ENCODE measurements at places on chromosomes 16 and 17. TPM values are rescaled to one million over a fixed set of nuclear protein-coding genes. Genes with fewer than 3 reads are reported as not detected.

DNA sequence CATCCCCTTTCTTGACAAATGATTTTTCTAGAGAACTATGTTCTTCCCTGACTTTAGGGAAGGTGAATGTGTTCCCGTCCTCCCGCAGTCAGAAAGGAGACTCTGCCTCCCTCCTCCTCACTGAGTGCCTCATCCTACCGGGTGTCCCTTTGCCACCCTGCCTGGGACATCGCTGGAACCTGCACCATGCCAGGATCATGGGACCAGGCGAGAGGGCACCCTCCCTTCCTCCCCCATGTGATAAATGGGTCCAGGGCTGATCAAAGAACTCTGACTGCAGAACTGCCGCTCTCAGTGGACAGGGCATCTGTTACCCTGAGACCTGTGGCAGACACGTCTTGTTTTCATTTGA is 7.4 kb downstream of the NAT9 start:
- peaks cover 5% of the 10 kb centered on the region for H3K27me3 ChIP-seq
- H3K4me3 ChIP-seq: no peak overlapping the region
- H3K4me1 ChIP-seq: no peaks in the 10 kb centered on the region

DNA sequence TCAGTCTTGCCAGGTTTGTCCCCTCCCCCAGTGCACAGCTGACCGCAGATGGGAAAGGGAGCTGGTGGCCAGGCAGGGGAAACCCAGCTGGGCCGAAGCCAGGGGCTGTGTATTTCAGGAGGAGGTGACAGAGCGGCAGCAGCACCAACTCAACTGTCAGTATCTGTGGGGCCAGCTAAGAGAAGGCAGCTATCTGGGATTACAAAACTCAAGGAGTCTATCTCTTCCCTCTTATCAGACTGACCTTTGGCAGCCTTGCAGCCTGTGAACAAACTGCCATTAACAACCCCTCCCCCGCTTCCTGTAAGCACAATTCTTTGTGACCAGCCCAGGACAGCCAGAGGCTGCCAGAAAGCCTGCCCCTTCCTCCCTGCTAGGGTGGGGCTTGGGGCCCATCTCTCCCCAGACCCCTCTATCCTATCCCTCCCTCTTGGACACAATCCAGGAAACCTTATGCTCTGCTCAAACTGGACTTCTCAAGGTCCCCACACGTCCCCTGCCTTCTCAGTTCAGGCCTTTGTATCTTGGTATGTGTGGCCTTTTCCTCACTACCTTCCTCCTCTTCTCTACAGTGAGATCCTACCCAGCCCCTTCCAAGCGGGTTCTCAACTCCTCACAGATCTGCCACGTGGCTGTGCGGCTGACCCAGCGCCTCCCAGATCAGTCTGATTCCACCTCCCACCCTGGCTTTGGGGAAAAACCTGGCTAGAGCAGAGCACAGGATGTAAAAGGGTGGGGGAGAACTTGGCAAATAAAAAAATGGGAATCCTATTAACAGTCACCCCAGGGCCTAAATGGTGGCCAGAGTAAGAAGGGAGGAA is 10.5 kb downstream of the ST3GAL2 start:
- peaks cover 48% of the 10 kb centered on the region for H3K4me1 ChIP-seq
- H3K27me3 ChIP-seq: peaks cover 24% of the 10 kb centered on the region
- peaks cover 5% of the 10 kb centered on the region for H3K36me3 ChIP-seq
- H3K4me3 ChIP-seq: peak overlapping the region; percentile 72
- peak; percentile 86 for DNase-seq

DNA sequence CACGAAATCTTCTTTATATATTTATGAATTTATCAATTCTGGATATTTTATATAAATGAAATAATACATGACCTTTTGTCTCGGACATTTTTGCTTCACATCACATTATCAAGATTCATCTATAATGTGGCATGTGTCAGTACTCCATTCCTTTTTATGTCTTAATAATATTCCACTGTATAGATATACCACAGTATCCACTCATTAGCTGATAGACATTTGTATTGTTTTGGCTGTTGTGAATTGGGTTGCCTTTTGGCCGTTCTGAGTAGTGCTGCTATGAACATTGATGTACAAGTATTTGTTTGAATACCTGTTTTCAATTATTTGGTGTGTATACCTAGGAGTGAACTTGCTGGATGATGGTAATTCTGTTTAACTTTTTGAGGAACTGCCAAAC is 323.8 kb upstream of the CA10 start:
- no peak for DNase-seq
- H3K27ac ChIP-seq: no peak overlapping the region
- H3K4me3 ChIP-seq: no peak overlapping the region
- no peaks in the 10 kb centered on the region for H3K36me3 ChIP-seq
- H3K27me3 ChIP-seq: no peaks in the 10 kb centered on the region

DNA sequence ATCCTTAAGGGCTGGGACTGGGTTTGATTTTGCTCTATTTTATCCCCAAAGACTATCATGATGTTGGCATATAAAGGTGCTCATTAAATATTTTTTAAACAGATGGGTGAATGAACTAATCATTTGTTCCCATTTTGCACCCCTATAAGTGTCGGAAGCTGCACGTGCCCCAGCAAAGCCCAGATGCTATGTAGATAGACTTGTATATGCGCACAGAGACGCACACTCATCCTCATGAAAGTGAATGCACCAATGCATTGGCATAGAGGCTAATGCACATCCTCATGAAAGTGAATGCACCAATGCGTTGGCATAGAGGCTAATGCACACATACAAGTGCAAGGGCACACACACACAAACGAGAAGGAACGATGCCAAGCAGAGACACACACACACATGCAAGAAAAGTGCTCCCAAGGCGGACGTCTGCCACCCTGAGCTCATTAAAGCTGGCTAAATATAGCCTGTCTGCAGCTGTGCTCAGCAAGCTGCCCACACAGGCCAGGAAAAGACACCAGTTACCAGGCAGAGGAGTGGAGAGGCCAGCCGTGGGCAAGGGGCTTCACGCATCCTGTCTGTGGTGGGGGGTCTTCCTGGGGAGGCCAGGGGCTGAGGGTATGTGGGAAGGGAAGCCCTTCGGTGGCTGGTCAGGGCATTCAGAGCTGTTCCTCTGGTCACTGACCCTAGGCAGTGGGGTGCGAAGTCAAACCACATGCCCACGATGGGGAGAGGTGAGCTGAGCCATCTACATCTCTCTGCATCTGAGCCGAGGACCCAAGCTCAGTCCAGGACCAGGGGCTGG is 52.6 kb downstream of the PIMREG start:
- H3K4me1 ChIP-seq: peaks cover 20% of the 10 kb centered on the region
- no peaks in the 10 kb centered on the region for H3K36me3 ChIP-seq
- DNase-seq: peak; percentile 55

- DNase-seq: no peak
- H3K4me3 ChIP-seq: no peak overlapping the region
- H3K27ac ChIP-seq: no peak overlapping the region
- peaks cover 2% of the 10 kb centered on the region for H3K4me1 ChIP-seq
Observed at GRCh38 chr16:68739964-68740627, 3.0 kb downstream of the CDH1 start.

DNA sequence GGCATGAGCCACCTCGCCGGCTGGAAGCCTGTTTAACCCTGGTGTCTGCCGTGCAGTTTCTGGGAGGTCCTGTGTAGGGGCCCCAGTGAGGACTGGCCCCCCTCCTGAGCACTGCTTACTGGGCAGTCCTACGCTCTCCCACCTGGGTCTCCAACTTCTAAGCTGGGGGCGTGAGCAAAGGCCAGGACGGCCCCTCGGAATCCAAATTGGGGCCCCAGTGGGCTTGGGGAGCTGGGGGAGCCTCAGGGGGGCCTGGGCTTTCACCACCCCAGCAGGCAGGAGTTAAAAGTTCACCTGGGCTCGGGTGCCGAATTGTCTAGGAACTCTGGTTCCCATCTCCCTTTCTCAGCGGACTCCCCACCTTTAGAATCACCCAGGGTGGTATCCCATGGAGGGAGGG is 7.2 kb upstream of the SLC38A10 start:
- H3K36me3 ChIP-seq: no peaks in the 10 kb centered on the region
- peaks cover 11% of the 10 kb centered on the region for H3K27me3 ChIP-seq
- H3K4me3 ChIP-seq: no peak overlapping the region

- no peaks in the 10 kb centered on the region for H3K27me3 ChIP-seq
- DNase-seq: no peak
- H3K27ac ChIP-seq: no peak overlapping the region
- no peak overlapping the region for H3K4me3 ChIP-seq
- H3K36me3 ChIP-seq: peaks cover 6% of the 10 kb centered on the region
Observed at GRCh38 chr16:62692685-62693084, 656.4 kb upstream of the CDH8 start.

- H3K27ac ChIP-seq: no peak overlapping the region
- no peak overlapping the region for H3K4me3 ChIP-seq
- no peaks in the 10 kb centered on the region for H3K4me1 ChIP-seq
Observed at GRCh38 chr17:30897311-30897710, 8.7 kb downstream of the TEFM start.

GRCh38 chr17:17555906-17556305 is 35.6 kb downstream of the PEMT start:
- no peak overlapping the region for H3K4me3 ChIP-seq
- H3K27ac ChIP-seq: no peak overlapping the region
- H3K36me3 ChIP-seq: no peaks in the 10 kb centered on the region
- no peak for DNase-seq

GRCh38 chr17:73549841-73550430 is 94.3 kb downstream of the SDK2 start:
- H3K4me3 ChIP-seq: no peak overlapping the region
- peaks cover 10% of the 10 kb centered on the region for H3K4me1 ChIP-seq
- no peak overlapping the region for H3K27ac ChIP-seq
- no peak for DNase-seq
- H3K36me3 ChIP-seq: peaks cover 6% of the 10 kb centered on the region

- peak overlapping the region; percentile 41 for H3K4me3 ChIP-seq
- H3K36me3 ChIP-seq: peaks cover 4% of the 10 kb centered on the region
- no peak overlapping the region for H3K27ac ChIP-seq
- H3K27me3 ChIP-seq: peaks cover 8% of the 10 kb centered on the region
Observed at GRCh38 chr17:81956607-81957589, 4.1 kb downstream of the NOTUM start.

GRCh38 chr16:75060723-75061122 is 55.9 kb downstream of the LDHD start:
- no peak overlapping the region for H3K4me3 ChIP-seq
- DNase-seq: no peak
- H3K27me3 ChIP-seq: peaks cover 3% of the 10 kb centered on the region
- H3K36me3 ChIP-seq: no peaks in the 10 kb centered on the region
- H3K4me1 ChIP-seq: peaks cover 16% of the 10 kb centered on the region

DNA sequence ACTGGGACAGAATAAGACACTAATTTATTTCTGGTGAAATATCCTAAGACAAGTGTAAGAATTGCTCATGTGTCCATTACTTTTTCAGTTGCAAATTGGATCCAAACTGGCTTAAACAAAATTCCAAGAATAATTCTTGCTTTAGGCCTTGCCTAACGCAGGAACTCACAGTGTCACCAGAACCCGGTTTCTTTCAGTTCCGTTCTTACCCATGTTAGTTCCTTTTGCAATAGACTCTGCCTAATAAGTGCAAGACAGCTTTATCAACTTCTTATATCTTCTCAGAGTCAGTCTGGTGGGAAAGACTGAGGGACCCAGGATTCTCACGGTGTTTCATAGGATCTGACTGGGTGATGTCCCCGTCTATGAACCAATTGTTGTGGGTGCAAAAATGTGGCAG is 24.7 kb downstream of the GDE1 start:
- H3K36me3 ChIP-seq: no peaks in the 10 kb centered on the region
- H3K4me1 ChIP-seq: no peaks in the 10 kb centered on the region
- no peak overlapping the region for H3K27ac ChIP-seq
- no peak overlapping the region for H3K4me3 ChIP-seq
- H3K27me3 ChIP-seq: no peaks in the 10 kb centered on the region

DNA sequence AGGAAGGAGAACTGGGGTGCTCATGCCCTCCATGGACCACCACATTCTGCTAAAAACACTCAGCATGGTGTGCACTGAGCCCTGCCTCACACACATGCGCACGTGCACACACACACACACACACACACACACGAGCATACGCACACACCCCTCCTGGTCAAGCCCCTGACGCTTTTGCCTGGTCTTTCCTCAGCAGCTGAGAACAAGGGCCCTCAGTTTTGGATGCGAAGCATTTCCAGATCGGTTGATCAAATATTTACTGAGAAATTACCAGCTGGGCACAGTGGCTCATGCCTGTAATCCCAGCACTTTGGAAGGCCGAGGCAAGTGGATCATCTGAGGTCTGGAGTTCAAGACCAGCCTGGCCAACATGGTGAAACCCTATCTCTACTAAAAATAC is 20.1 kb upstream of the RAI1 start:
- H3K36me3 ChIP-seq: peaks cover 18% of the 10 kb centered on the region
- H3K4me3 ChIP-seq: no peak overlapping the region
- no peak overlapping the region for H3K27ac ChIP-seq
- peaks cover 2% of the 10 kb centered on the region for H3K27me3 ChIP-seq
- DNase-seq: no peak

DNA sequence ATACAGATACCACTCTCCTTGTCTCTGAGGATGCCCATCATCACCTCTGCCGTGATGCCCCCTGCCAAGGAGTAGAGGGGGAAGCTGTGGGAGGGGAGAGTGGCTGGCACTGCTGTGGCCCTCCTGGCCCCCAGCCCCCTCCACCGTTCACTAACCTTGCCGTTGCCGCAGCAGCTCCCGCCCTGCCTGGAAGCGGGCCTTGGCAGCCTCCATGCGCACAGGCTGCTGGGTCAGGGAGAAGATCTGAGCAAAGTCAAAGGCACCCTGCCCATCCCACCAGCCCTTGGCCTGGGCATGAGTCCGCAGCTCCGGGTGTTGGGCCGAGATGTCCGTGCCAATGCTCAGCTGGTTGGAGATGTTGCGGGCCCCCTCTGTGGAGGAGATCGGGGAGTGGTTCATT is 2.4 kb downstream of the SCRN2 start:
- no peak overlapping the region for H3K4me3 ChIP-seq
- H3K4me1 ChIP-seq: peaks cover 7% of the 10 kb centered on the region
- DNase-seq: no peak
- no peaks in the 10 kb centered on the region for H3K36me3 ChIP-seq
- H3K27me3 ChIP-seq: peaks cover 8% of the 10 kb centered on the region

GRCh38 chr17:28576758-28577465 is at the start of gene ALDOC:
Gene ALDOC, minus strand, starts transcription at chr17:28576895. Its CDS starts 1,363 bp downstream, at chr17:28575532.
- DNase-seq: peak; percentile 94
- peaks cover 4% of the 10 kb centered on the region for H3K27me3 ChIP-seq

DNA sequence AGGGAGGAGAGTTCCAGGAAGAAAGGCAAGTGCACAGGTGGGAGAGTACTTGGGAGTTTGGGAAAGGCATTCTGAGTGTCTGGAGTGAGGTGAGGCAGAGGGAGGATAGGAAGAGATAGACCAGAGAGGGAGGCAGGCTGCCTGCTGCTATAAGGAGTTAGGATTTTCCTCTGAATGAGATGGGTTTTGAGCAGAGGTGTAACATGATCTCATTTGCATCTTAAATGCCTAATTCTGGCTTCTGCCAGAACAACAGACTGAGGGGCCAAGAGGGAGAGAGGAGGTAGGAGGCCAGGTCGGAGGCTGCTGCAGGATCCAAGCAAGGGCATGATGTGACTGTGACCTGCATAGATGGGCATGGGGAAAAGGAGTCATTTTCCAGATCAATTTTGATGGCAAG is 31.5 kb upstream of the IRX6 start:
- no peak overlapping the region for H3K27ac ChIP-seq
- no peak for DNase-seq
- H3K36me3 ChIP-seq: peaks cover 3% of the 10 kb centered on the region

Gene ENO3
- total RNA-seq: 62.1 TPM

Gene KRTAP3-2
- not detected for total RNA-seq

Gene CES1
- total RNA-seq: not detected

Gene PSMD12
- 55.7 TPM for total RNA-seq

Gene OMG
- total RNA-seq: not detected

Gene PABPN1L
- 3.9 TPM for total RNA-seq

Gene SLC7A6
- 78.1 TPM for total RNA-seq

Gene MMP25
- total RNA-seq: not detected

Gene RBBP6
- total RNA-seq: 56.9 TPM

Gene HCRT
- not detected for total RNA-seq

Gene TBC1D3K
- total RNA-seq: not detected

All from glutamatergic neuron (in vitro differentiated cells).